ENCODE measurements at places on chromosomes 2 and 18. TPM values are rescaled to one million over a fixed set of nuclear protein-coding genes. Genes with fewer than 3 reads are reported as not detected.

CACNB4 gene
- 0.23 TPM for total RNA-seq

LHCGR gene
- not detected for total RNA-seq

ACVR1 gene
- 18.7 TPM for total RNA-seq

LRRTM1 gene
- not detected for total RNA-seq

TXNDC2 gene
- not detected for total RNA-seq

UGT1A8 gene
- not detected for total RNA-seq

- no peaks in the 10 kb centered on the region for H3K27me3 ChIP-seq
- H3K36me3 ChIP-seq, result peaks cover 68% of the 10 kb centered on the region
- no peak overlapping the region for H3K27ac ChIP-seq
These were observed 44.4 kb upstream of the RBM44 start for GRCh38 chr2:237754182-237754581.

DNA sequence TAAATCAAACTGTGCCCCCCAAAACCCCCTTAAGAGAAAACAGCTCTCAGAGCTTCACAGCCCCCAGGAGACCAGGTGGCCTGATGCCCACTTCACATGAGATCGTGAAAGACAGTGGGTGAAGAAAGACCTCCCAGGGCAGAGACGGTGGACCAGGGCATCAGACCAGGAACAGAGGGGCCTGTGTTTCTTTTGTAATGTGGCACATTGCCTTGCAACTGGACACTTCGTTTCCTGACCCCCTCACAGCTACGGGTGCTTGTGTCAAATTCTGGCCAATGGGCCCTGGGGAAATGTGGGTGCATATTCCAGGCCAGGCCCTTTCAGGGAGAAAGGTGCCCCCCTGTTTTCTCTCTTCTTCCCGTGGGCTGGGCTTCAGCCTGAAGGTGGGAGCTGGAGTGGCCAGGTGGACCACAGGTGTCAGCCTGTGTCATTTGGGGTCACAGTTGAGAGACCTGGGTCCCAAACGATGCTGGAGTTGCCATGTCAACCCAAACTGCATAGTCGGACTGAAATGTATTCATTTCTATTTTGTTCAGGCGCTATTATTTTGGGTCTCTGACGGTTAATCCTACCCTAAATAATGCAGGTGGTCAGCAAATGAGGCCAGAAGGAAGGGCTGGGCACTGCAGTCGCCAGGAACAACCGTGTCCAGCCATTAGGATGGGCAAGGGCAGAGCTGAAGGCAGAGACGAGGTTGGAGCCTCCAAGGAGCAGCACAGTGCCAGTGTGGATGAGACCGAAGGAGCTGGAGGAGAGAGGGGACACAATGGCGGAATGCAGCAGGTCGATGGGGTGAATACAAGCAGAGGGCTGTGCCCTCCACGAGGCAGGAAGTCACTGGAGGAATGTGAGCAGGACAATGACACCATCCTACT is 338.2 kb downstream of the EIPR1 start:
- no peaks in the 10 kb centered on the region for H3K36me3 ChIP-seq
- no peak overlapping the region for H3K27ac ChIP-seq
- DNase-seq, result no peak
- no peaks in the 10 kb centered on the region for H3K27me3 ChIP-seq

DNA sequence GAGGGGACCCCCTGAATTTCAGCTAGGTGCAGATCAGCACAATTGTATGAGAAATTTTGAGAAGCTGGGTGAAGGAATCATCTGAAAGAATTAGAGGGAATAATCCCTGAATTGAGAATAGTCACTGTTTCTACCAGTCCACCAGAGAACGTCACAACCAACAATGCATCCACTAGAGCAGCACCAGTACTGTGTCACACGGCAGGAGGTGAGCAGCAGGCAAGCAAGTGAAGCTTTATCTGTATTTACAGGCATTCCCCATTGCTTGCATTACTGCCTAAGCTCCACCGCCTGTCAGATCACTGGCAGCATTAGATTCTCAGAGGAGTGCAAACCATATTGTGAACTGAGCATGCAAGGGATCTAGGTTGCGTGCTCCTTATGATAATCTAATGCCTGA is 40.7 kb downstream of the GDF7 start:
- no peak for DNase-seq
- H3K4me1 ChIP-seq, result no peaks in the 10 kb centered on the region
- no peaks in the 10 kb centered on the region for H3K27me3 ChIP-seq
- no peak overlapping the region for H3K27ac ChIP-seq
- H3K36me3 ChIP-seq, result peaks cover 11% of the 10 kb centered on the region

- H3K36me3 ChIP-seq, result peaks cover 57% of the 10 kb centered on the region
- no peak for DNase-seq
- H3K4me1 ChIP-seq, result no peaks in the 10 kb centered on the region
- no peak overlapping the region for H3K27ac ChIP-seq
- no peak overlapping the region for H3K4me3 ChIP-seq
These were observed 239.9 kb upstream of the FOSL2 start for GRCh38 chr2:28152585-28153280.

DNA sequence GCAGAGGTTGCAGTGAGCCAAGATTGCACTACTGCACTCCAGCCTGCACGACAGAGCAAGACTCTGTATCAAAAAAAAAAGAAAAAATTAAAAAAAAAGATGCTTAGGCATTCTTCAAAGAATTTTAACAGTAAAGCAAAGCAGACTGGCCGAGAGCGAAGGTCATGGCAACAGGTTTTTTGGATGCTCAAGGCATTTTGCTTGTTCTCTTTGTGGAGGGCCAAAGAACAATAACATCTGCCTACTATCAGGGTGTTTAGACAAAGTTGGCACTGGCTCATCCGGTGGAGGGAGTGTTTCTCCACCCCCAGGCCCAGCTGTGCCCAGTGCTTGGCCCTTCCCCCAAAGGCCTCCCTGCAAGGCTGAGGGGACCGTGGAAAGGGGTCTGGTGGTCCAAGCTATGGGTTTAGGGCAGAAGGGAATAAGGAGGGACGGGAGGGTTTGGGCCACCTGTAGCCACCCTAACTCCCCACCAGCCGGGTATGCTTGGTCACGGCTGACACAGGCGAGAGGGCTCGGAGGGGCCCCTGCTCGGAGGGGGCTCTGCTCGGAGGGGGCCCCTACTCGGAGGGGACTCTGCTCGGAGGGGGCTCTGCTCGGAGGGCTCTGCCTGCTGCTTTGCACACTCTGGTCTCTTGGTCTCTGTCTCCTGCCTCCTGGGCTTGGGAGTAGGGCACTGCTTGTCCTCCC is 26.7 kb upstream of the ALLC start:
- no peak overlapping the region for H3K27ac ChIP-seq
- no peaks in the 10 kb centered on the region for H3K27me3 ChIP-seq
- H3K36me3 ChIP-seq, result no peaks in the 10 kb centered on the region

DNA sequence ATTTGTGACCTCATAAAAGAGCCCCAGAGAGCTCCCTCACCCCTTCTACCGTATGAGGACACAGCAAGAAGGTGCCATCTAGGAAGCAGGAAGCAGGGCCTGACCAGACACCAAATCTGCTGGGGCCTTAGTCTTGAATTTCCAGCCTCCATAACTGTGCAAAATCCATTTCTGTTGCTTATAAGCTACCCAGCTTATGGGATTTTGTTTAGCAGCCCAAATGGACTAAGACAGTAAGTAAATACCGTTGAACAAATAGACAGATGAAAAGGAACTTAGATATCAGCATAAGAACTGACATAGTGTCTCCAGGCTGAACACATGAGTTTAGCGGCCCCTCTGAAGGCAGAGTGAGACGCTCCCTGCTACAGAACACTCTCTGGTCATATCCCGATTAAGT is 130.9 kb downstream of the UXS1 start:
- no peak overlapping the region for H3K4me3 ChIP-seq
- DNase-seq, result no peak
- peaks cover 22% of the 10 kb centered on the region for H3K4me1 ChIP-seq
- H3K27me3 ChIP-seq, result peaks cover 27% of the 10 kb centered on the region
- peaks cover 5% of the 10 kb centered on the region for H3K36me3 ChIP-seq

GRCh38 chr2:67311536-67311935 is 85.6 kb upstream of the ETAA1 start:
- no peaks in the 10 kb centered on the region for H3K4me1 ChIP-seq
- DNase-seq, result no peak
- no peaks in the 10 kb centered on the region for H3K27me3 ChIP-seq
- H3K4me3 ChIP-seq, result no peak overlapping the region
- H3K36me3 ChIP-seq, result no peaks in the 10 kb centered on the region

GRCh38 chr2:224293976-224294375 is 107.9 kb downstream of the FAM124B start:
- H3K27me3 ChIP-seq, result peaks cover 37% of the 10 kb centered on the region
- no peak overlapping the region for H3K4me3 ChIP-seq
- no peak overlapping the region for H3K27ac ChIP-seq
- no peaks in the 10 kb centered on the region for H3K4me1 ChIP-seq
- DNase-seq, result no peak
- no peaks in the 10 kb centered on the region for H3K36me3 ChIP-seq

Data from activated CD8-positive, alpha-beta memory T cell treated with anti-CD3 and anti-CD28 coated beads, Interleukin-2, amount 10 ng/mL, durations not matched to agents 7 days and 5 days (primary cell).